ENCODE measurements at places on chromosomes 13 and 19.

- DNase-seq = no peak
These were observed 1.1 kb downstream of the CNOT3 start for GRCh38 chr19:54138489-54139256.

- no peak for DNase-seq
These were observed 147.6 kb downstream of the RBM26 start for GRCh38 chr13:79258489-79258888.

DNA sequence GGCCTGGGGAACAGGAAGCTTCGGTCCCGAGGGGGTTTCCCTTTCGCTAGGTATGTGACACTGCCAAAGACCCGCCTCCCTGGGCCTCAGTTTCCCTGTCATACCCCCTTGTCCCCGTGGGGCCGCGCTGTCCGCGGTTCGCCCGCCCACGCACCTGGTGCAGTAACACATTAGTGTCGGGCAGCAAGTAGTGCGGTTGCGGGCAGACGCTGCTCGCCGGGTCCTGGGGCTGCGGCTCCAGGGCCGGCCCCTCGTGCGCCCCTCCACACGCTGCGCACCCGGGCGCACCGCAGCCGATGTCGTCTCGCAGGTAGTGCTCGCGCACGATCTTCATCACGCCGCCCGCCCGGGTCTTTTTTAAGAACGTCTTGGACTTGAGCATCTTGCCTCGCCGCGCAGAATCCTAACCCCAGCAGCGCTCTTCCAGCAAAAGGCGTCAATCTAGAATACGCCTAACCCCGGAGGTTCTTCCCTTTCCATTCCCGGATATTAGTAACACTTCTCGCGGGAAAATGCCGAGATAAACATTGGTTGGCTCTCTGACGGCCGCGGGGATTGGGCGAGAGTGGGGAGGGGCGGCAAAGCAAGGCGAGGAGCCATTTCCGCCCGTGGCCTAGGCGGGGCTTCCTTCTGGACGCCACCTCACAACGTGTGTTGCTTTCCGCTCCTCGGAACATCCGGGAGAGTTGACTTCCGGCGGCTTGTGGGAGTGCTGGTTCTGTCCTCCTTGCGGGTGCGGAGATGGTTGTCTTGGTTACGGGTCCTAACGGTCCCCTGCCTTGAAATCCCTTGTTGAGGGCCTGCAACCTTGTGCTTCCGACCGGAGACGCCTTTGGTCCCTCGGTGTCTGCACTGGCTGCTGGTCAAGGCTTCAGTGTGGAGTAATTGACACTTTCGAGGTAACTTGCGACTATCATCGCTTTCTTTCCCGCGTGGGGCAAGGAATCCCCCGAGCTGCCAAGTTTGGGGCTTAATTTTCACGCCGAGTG is at the start of the genes DIS3 and PIBF1:
Gene DIS3, minus strand, starts transcription at position 450 of the 989 bp plus-strand sequence. Its CDS starts 68 bp downstream, at position 382.
Gene PIBF1, plus strand, starts transcription at position 683 of the 989 bp plus-strand sequence. CDS start 1,337 bp downstream, outside the sequence.
- peak; percentile 85 for DNase-seq

GRCh38 chr19:29944390-29945012 is 2.5 kb downstream of the URI1 start:
- no peak for DNase-seq

GRCh38 chr13:73833325-73834070 is 300.7 kb downstream of the KLF12 start:
- DNase-seq = no peak

GRCh38 chr19:53876651-53877224 is 5.3 kb upstream of the PRKCG start:
- no peak for DNase-seq

DNA sequence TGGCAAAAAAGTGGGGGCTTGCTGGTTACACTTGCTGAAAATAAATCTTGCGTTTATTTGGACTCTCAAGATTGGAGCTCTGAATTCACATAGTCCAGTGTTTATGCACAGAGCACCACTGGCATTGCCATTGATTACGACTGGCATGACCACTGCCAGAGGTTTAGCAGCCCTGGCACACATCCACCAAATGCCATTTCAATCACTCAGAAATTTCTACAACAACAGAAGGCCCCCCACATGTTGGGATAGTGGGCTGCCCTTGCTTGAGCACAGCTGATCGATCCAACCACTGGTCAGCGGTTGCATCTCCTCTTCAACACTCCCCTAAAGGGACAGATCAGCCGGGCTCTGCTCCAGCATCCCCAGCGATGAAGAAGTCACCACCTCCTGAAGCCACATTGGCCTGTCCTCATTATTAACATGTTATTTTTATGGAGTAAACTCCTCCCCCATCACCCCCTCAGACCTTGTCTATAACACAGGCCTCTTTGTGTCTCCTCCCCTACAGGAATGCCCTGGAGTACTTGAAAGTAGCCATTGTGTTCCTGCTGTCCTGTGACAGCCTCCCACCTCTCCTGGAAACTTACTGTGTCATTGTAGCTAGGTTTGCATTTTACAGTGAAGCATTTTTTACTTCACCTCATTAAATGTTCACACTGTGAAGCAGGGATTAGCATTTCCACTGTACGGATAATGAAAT is 51.3 kb downstream of the CDADC1 start:
- DNase-seq = no peak

DNA sequence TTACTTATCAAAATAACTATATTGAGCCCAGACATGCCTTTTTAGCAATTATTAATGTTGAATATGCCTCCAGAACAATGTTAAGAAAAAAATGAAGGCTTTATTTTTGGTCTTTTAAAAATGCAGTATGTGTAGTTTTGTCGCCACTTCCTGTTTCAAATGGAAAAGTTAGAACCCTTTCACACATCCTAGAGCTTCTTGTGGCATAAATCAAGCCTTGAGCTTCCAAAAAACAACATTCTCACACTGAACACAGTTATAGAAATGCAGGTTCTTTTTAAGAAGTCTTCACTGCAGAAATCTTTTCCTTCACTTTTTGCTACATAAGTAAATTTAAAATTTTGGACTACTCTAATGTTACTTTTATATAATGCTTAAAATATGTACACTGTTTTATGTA is 108.7 kb downstream of the ESD start:
- DNase-seq = no peak

DNA sequence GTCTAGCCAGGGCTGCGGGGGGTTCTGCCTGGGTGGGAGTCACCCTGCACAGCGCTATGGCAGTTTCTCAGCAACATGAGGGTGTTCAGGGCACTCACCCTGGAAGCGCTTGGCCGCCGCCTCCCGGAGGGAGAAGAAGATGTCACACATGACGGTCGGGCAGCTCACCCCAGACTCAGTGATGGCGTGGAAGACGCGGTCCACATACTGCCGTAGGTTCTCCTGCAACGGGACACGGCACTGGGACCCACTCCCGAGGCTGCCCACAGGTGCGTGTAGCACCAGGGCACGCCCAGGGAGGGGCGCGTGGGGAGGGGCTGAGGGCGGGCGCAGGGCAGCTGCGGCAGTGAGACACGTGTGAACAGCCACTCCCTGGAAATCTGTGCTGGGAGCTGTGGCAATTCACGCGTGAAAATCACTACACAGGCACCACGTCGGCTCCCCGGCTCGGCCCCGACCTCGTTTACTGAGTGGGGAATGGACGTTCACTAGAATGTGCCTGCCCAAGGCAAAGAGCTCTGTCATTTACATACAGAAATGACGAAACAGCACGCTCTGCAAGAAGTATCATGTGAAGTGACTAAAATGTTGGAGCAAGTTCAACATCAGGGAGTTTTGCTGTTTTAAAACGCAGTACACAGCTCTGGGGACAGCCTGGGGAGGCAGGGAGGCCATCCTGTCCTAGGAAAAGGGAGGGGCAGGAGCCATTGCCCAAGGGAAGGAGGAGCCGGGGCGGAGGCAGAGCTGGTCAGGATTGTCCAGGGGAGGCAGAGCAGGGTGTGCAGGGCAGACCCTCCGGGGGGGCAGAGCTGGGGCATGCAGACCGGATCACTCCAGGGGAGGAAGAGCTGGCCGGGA is 41.5 kb upstream of the C13orf46 start:
- DNase-seq = no peak

- DNase-seq = no peak
These were observed 44.4 kb downstream of the FAM124A start for GRCh38 chr13:51266642-51267041.

- DNase-seq = no peak
These were observed 213.9 kb upstream of the SLITRK1 start for GRCh38 chr13:84096216-84096615.

DNA sequence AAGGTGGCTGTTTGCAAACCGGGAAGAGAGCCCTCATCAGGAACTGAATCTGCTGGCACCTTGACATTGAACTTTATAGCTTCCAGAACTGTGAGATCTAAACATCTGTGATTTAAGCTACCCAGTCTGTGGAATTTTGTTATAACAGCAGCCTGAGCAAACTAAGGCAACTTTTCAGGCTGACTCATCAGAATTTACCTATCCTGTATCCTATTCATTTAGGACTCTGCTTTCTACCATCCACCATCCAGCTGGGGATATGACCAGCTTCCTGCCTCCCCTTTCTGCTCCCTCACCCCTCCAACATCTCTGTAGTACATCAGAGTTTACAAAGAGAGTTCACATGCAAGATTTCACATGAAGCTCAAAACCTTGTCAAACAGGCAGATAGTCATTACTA is 11.1 kb upstream of the CNMD start:
- DNase-seq = no peak

DNA sequence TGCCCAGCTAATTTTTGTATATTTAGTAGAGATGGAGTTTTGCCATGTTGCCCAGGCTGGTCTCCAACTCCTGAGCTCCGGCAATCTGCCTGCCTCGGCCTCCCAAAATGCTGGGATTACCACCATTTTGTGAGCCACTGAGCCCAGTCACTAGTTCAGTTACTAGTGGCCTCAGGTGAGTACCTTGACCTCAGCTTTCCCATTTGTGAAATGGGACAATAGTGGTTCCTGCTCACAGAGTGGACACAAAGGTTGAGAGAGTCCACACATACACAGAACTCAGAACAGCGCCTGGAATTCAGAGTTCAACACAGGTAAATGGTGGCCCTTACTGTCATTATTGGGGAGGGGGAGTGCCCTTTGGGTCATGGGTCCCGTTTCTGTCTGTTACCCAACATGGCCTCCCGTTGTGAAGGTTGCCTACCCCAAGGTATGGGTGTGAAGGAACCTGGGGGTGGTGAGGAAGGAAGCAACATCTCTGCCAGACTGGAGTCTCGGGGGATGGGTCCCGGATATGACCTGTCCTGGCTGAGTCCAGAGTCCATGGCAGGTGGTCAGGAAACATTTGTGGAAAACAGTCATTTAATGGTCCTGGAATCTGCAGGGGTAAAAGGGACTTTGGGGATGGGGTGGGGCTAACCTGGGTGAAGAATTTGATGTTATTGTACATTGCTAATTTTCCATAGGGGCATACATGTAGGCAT is 11.7 kb upstream of the IRGC start:
- DNase-seq = no peak

- no peak for DNase-seq
These were observed 116.3 kb downstream of the FOXO1 start for GRCh38 chr13:40550130-40550529.

DNA sequence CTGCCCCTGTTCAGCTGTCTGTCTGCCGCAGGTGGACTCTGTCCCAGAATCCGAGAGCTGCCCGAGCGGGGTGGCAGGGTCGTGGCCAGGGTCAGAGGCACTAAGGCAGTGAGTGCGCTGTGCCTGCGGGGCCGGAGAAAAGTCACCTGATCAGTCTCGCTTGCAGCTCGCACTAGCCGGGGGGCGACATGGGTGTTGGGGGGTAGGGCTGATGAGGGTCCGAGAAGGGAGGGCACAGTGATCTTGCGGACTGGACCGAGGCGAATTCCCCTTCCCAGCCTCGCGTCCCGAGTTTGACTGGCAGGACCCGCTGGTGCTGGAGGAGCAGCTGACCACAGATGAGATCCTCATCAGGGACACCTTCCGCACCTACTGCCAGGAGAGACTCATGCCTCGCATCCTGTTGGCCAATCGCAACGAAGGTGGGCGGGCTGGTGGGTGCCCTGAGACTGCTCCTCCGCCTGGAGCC is 627 bp downstream of the GCDH start:
- no peak for DNase-seq

- DNase-seq = no peak
These were observed 58.8 kb upstream of the C1QTNF9B start for GRCh38 chr13:23956106-23956505.

- DNase-seq = no peak
These were observed 229.3 kb upstream of the EDNRB start for GRCh38 chr13:78147905-78148304.

DNA sequence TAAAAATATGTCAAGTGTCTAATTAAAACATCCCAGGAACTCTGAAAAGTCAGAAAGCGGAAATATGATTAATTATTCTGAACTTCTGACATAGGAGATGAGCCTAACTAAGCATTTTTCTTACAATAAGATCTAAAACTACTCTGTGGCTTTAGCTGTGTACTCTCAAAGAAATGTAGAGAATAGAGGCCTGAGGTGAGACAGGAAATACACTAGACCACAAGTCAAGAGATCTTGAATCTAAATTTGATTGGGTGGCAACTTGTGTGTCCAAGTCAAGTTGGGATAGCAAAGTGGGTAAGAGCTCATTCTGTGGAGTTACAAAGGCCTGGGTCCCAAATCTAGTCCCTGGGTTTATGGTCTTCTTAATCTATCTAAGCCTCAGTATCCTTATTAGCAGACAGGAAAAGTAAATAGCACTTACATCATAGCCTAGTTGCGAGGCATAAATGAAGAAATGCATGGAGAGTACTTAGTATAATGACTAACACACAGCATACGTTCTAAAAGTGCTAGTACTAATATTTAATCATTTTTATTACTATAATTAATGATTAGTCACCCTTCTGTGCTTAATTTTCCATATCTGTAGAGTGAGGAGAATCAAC is 9.4 kb upstream of the LRRC63 start:
- no peak for DNase-seq

GRCh38 chr13:98921015-98921580 is 56.8 kb downstream of the DOCK9 start:
- no peak for DNase-seq

GRCh38 chr13:66995203-66995611 is 234.9 kb downstream of the PCDH9 start:
- peak; percentile 14 for DNase-seq

DNA sequence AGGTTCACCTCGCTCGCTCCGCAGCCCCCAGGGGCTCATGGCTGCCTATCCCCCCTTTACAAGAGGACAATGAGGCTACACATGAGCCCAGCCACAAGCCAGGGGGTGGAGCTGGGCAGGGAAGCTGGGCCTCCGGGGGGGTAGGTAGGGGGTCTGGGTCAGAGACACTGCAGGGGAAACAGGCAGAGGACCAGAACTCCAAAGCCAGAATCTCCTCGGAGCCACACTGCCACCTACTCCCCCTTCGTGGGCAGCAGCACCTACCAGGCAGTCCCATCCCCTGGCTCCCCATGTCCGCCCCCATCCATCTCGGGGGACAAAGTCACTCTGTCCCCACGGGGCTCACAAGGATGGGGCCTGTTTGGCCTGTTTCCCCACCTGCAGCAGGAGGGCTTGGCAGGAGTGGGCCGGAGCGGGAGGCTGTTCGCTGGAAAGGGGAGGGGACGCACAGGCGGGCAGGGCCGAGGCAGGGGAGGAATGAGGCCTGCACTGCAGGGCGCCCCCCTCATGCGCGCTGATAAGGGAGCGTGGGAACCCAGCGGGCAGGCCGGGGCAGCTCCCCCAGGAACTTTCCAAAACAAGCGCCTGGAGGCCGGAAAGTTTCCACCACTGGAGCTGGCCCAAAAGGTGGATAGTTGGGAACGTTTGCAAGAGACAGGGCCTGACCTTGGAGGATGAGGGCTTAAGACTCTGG is 545 bp upstream of the ISYNA1 start:
- no peak for DNase-seq

GRCh38 chr13:61261746-61262472 is 153.7 kb downstream of the PCDH20 start:
- no peak for DNase-seq

GRCh38 chr19:49224879-49225278 is 67.3 kb downstream of the TRPM4 start:
- peak; percentile 55 for DNase-seq

Data from NCI-H510A treated with DMSO at 0.1 percent for 48 hours (cell line).